Tongue (tissue), 3 donors: ENCODE measurements at places on chromosomes 4 and X.
A peak's percentile ranks its signal among the peaks of the same experiment; 100 is the strongest.

- peak; percentile 2 for DNase-seq
These were observed 130.4 kb upstream of the PAK3 start for GRCh38 chrX:110965409-110966090.

DNA sequence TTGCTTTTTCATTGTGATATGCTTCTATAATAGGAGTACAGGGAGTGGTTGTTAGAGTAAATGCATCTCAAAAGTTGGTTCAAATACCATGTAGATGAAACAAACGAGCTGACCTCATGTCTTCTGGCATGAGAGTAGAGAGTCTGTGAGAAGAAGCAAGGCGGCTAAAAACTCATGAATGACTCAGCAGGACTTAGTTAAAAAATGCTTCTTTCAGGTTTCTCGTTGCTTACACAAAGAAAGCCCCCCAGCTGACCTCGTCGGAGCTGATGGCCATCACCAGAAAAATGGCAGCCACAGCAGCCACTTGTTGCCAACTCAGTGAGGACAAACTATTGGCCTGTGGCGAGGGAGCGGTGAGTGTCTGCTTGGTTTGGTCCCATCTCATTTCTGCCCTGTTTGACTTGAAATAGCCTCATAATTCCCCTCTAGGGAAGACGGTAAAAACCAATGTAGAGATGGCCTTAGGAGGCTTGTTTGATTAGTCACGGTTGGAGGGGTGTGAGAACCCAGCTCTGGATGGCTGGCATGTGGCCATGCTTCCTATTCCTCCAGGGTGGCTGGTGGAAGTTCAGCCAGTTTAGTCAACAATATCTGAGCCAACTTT lies 14.5 kb downstream of the AFP start:
- peak; percentile 42 for DNase-seq

- peak; percentile 79 for DNase-seq
These were observed 1.2 kb downstream of the PPARGC1A start for GRCh38 chr4:23888421-23889319.

DNA sequence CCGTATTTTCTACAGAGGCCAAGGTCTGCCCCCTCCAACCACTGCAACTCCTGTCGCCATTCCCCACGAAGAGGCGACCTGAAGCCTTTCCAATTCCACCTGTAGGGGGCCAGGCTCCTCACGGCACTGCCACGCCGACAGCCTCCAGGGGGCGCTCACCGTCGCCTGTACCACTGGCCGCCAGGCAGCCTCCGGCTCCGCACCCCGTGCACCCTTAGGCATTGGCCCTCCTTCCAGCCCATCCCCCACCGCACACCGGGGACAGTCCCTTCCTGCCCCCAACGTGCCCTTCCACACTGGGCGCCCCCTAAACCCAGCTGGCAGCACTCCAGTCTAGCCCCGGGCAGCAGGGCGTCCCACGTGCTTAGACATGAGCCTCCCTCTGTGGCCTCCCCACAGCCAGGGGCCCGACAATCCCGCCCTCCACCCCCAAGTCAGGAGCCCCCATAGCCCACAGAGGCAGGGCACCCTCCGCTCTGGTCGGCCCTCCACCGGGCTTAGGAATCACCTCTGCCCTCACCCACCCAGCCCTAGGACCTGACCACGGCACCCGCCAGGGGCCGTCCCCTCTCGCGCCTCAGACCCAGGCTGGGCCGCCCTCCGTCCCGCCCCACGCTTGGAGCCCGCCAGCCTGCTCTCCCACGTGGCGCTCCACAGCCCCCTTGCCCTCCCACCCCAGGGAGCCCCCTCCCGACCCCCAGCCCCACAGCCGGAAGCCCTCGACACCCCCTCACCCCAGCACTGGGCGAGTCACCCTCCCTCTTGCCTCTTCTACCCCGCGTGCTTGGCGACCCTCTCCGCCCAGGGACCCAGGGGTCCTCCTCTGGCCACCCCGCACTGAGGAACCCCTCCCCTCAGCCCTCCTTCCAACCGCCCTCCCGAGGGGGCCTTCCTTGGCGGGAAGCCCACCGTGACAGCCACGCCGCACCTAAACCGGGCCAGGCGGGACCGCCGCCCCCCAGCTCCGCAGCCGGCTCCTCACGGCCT lies 711 bp downstream of the PNMA6E start:
- no peak for DNase-seq

- no peak for DNase-seq
These were observed 46.8 kb downstream of the GSTCD start for GRCh38 chr4:105755375-105755774.

GRCh38 chr4:145177906-145178538 lies 2.4 kb downstream of the OTUD4 start:
- peak; percentile 54 for DNase-seq

DNA sequence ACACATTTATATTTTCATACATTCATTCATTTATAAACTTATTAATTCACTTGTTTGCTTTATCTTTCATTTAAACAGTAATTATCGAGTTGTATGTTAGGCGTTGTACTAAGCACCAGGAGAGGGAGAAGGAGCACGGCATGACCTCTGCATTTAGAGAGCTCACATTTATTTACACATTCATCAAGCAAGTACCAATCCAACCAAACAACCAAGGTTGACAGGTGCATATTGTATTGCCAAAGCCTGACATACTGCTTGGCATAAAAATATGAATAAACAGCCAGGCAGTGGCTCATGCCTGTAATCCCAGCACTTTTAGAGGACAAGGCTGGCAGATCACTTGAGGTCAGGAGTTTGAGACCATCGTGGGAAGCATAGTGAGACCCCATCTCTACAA lies 37.0 kb upstream of the CLNK start:
- no peak for DNase-seq

DNA sequence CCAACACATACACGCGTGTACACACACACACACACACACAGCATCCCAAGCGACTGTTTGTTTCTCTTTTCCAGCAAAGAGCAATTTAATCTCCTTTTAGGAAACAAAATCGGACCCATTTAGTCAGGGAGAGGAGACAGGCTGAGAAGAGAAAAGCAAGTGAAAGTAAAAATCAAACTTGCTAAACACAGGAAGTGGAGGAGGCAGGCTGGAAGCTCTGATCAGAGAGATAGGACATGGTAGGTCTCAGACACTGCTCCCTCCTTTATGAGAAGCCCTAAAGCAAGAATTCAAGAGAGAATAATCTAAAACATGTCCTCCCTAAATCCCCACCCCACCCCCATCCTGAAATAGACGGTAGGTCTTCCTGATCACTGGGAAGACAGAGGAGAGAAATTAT lies 62.3 kb downstream of the GPC3 start:
- no peak for DNase-seq

GRCh38 chr4:3034231-3034630 lies 40.1 kb downstream of the HTT-AS start:
- DNase-seq, result no peak

DNA sequence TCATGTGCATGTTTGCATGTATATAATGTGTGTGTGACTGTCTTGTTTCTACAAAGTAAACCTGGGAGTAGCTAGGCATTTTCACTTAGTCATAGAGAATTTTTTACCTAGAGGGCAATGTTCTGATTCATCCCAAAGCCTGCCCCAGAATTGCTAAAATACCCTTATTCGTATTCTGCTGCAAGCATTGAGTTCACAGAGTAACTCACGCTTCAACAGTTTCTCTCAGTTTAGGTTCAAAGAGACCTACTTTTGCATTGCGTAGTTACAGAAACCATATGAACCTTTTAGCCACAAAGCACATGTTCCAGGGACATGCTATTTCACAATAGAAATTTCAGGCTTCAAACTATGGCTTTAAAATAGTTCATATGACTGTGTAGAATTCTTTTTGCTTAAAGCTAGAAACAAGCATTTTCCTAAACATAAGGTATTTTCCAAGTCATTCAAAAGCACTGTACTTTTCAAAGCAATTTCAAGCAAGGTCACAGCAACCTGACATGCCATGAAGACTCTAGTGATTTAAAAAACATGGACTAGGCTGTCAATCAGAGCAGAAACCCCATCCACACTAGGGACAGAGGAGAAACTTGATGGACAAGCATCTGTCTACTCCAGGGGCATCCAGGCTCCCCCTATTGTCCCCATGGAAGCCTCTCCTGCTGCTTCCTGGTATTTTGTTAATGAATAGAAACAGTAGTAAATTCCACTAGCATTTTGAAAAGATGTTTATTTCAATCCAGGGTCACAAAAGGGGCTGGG lies 81.5 kb upstream of the MAPK10 start:
- no peak for DNase-seq

DNA sequence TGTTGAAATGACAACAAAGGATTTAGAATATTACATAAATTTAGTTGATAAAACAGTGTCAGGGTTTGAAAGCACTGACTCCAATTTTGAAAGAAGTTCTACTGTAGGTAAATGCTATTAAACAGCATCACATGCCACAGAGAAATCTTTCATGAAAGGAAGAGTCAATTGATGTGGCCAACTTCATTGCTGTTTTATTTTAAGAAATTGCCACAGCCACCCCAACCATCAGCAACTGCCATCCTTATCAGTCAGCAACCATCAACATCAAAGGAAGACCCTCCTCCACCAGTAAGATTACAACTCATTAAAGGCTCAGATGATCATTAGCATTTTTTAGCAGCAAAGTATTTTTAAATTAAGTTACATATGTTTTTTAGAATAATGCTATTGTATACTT lies 54.6 kb upstream of the RAB9B start:
- DNase-seq, result no peak

- DNase-seq, result no peak
These were observed 136.4 kb downstream of the AMELX start for GRCh38 chrX:11429538-11430085.

- no peak for DNase-seq
These were observed 92.3 kb upstream of the PSAPL1 start for GRCh38 chr4:7526929-7527535.

GRCh38 chrX:47047989-47048388 lies 30.3 kb upstream of the RGN start:
- DNase-seq, result no peak

DNA sequence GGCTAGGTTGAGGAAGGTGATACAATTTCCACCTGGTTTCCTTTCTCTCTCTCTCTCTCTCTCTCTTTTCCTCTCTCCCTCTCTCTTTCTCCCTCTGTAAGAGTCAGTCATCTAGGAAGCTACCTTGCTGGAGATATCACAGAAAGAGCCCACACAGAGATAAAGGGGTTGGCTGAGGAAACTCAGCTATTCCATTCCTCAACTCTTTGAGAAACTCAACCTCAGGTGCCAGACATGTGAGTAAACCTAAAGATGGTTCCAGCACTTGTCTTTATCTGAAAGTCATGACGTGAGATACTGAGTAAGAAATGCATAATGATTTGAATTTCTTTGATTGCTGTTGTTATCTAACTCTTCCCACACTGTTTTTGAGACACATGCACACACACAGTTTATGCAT lies 564.0 kb downstream of the SPOCK3 start:
- no peak for DNase-seq

DNA sequence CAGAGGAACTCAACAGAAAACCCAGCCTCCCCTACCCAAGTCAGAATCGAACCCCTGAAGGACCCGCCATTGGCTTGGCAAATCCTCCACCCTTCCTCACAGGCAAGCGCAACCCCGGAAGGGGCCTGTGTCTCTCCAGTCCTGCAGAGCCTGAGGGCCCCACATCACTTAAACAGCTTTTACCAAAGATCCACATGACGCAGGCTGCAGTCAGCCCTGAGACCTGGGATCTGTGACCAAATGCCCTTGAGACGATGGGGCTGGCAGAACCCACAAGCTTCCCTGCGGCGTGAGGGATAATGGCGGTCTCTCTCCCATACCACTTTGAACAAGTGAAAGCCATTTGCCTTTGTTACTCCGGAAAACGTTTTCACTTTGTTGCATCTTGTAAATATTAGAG lies 54.9 kb downstream of the ACOX3 start:
- no peak for DNase-seq

GRCh38 chrX:82711457-82711856 lies 796.6 kb upstream of the POU3F4 start:
- DNase-seq, result no peak

GRCh38 chrX:1778817-1779216 lies 164.0 kb downstream of the ASMT start:
- DNase-seq, result no peak

DNA sequence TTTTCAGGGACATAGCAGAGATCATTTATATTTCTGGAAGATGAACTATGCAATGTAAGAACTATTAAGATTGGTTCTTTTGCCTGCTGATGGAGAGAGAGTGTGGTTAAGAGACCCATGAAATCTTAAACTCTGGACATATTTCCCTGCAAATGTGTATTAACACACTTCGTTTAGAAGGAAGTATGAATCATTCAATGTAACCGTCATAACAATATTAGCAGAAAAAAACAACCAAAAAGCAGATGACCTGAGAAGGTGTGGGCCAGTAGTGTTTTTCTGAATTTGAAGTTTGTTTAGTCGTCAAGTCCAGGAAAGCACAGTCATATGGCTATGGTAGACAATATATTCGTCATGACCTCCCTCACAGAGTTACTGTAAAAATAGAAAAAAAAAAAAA lies 2.5 kb upstream of the TMPRSS11D start:
- no peak for DNase-seq

GRCh38 chrX:130145123-130145522 lies 20.5 kb downstream of the AIFM1 start:
- no peak for DNase-seq

DNA sequence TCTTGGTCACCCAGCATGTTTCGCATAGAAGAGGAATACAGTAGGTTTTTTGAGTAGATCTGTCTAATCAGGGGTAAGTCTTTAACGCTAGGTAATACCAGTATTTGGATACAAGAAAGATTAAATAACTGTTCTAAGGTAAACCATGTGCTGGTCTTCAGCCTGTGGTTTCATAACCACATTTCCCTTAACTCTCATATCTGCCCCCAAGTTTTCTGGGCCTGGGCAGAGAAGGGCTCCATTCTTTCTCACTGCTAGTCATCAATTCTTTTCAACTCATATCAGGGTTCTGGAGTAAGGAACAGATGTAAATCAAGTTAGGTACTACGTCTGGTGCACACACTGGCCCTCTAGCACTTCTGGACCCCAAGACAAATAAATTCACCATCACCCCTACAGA lies 49.0 kb downstream of the DHX15 start:
- DNase-seq, result no peak

- no peak for DNase-seq
These were observed 67.9 kb downstream of the NHS start for GRCh38 chrX:17442898-17443297.
